ENCODE measurements at places on chromosomes 5 and 9. TPM values are rescaled to one million over a fixed set of nuclear protein-coding genes. Genes with fewer than 3 reads are reported as not detected.

DNA sequence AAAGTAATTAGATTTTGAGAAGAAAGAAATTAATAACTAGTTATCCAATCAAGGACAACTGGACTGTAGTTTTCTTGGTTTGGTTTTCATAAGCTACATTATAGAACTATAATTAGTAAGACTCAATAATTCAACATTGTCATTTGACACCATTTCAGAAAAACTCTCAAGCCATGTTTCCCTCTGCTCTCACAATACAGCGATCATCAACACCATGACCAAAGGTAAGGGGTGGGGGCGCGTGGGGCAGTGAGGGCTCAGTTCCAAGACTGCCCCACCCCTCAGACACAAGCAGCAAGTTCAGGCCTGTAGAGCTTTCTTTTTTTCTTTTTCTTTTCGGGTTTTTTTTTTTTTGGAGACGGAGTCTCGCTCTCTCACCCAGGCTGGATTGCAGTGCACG lies 6.4 kb downstream of the CMBL start:
- no peak for DNase-seq

- no peak for DNase-seq
Measured at GRCh38 chr9:116506685-116507084, 180.4 kb upstream of the TRIM32 start.

The DDX4 gene
- total RNA-seq: not detected

GRCh38 chr5:55037046-55037771 lies 13.2 kb downstream of the GZMK start:
- no peak for DNase-seq

The SH2D3C gene
- total RNA-seq: 0.49 TPM

DNA sequence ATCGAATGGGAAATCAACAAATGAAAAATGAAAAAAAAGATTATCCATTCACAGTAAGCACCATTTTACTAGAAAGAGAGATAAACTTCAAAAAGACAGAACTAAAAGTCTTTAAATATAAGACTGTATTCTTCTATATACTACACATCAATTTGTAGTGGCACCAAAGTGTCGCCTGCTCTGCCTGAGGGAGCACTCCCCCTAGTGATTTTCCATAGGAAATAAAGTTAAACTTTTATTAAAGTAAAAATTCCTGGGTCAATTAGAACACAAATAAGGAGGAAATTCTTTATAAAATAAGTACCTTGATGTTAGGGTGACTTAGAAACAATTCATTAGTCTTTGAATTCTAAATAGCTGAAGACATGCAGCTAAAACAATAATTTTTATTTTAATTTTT lies 9.7 kb downstream of the RAD1 start:
- no peak for DNase-seq

GRCh38 chr5:189976-190365 lies 1.3 kb upstream of the LRRC14B start:
- no peak for DNase-seq

The C1QTNF2 gene
- 0.44 TPM for total RNA-seq

The CATSPER3 gene
- 0.69 TPM for total RNA-seq

- DNase-seq: peak; percentile 52
Measured at GRCh38 chr5:130549884-130550561, 615.0 kb downstream of the HINT1 start.

The ISL1 gene
- total RNA-seq: 0.36 TPM

The KIAA0825 gene
- 1.6 TPM for total RNA-seq

- DNase-seq: no peak
Measured at GRCh38 chr5:103894882-103895281, 332.3 kb upstream of the NUDT12 start.

- DNase-seq: peak; percentile 20
Measured at GRCh38 chr9:113620377-113621161, 157.0 kb downstream of the RGS3 start.

DNA sequence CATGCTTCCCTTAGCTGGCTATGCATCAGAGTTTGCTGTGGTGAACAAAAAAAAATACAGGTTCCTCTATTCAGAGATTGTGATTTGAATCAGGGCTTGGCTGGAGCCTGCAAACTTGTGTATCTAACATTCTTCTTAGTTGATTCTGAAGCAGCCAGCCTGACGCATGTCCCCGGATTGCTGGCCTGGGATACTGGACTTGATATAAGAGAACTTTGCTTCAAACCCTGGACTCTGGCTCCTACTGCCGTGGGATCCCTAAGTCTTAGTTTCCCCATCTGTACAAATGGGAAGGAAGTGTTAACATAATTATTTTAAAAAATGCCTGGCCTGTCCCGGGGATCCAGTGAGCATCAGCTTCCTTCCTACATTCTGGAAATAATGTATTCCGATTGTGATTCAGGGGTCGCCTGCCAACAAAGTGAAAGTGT lies 292.8 kb downstream of the ARHGEF28 start:
- no peak for DNase-seq

All from Panc1 (cell line).